Activated T-cell treated with anti-CD3 and anti-CD28 coated beads, Interleukin-2, amount 50 U/mL, for 48 hours (primary cell): ENCODE measurements at places on chromosomes 4 and X.

DNA sequence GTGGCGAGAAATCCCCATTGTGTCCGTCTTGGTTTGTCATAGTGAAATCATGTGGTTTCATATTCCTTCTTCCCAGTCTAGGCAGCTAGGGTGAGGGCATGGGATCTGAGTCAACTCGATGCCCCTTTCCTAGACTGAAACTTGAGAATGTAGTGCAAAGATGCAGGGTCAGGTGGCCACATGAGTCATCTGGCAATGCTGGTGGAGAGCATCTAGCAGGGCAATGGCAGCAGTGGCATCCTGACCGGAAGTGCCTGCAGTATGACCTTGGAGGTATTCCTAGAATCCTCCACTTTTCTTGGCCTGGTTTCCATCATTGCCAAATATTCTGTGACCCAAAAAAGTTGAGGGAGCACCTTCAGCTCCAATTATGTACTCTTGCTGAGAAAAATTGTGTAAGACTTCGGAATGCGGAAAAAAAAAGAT, 39.1 kb upstream of the TMEM184C start:
- no peak for DNase-seq

DNA sequence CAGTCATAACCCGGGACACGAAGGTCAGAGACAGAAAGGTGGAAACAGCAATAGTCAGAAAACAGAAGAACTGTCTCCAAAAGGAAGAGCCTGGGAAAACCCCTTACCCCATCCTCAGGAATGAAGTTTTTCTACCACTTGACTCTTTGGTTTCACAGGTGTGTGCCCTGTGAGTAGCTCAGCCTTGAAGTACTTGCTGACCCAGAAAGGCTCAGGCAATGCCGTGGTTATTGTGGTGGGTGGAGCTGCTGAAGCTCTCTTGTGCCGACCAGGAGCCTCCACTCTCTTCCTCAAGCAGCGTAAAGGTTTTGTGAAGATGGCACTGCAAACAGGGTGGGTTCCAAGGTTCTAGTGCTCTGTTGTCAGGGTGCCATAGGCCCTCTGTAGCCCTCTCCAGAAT, 24.4 kb downstream of the DGAT2L6 start:
- no peak for DNase-seq

DNA sequence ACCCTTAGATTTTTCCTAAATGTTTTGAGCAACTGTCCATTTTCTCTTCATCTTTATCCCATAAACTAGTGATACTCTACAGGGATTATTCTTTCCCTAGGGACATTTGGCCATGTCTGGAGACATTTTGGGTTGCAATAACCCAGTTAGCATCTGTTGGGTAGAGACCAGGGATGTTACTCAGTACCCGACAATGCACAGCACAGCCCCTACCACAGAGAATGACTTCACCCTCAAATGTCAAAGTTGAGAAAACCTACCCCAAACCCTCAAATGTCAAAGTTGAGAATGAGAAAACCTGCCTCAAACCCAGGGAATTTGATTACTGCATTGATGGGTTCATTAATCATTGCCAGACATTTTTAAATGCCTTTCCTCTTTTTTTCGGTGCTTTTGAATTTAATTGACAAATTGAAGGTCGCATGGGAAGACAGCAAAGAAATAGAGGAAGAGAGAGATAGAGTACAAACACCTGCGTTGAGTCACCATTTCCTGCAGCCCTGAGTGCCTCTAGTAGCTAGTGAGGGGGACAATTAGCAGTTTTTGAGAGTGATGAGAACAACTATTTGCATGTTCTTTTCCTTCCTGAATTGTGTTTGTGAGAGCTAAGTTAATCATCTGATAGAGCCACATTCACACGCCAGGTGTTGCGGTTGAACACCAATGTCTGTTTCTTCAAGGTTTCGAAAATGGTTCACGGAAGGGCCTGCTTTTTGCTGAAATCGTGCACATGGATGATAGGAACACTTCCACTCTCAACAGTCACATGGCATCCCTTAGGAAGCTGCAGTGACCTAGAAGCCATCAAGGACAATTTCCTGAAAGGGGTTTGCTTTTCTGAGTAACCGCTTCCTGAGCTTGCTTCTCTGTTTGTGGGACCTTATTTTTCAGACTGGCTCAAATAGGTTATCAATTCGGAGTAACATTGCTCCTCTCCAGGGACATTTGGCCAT, 203.9 kb upstream of the VCX3A start:
- no peak for DNase-seq

GRCh38 chrX:136714626-136715599, 65.8 kb downstream of the ARHGEF6 start:
- no peak for DNase-seq

DNA sequence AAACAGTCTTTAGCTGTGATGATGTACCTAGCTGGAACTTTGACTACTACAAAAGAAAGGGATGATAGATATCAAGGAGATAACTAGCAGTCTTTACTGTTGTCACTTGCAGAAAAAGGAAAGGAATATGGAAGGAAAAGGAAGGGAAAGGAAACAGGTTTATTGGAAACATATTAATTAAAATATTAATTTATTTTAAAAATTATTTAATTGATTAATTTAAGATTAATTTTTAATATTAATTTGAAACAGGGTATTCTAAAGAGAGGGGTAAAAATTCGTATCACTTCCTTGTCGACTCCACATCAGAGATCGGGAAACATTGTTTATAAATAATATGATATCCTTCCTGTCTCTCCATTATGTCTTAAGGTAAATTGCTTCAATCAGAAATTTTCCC, 186.5 kb upstream of the IL15 start:
- DNase-seq, result no peak

DNA sequence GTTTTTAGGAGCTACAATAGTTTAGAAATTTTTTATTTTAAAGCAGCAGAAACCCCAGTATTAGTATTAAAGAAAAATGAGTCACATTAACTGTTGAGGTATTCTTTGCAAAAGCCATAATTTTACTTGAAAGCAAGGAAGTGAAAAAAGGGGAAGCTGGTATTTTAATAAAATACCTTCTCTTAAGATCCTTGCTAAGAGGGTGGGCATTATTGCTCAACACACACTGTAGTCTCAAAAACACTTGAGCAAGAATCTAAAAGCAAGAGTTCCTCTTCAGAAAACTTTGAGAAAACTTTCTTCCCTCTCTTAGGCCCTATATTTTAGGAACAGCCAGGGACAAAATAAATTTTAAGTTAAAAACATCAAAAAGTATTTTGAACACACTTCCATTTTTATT, 259.4 kb upstream of the DIAPH2 start:
- no peak for DNase-seq

DNA sequence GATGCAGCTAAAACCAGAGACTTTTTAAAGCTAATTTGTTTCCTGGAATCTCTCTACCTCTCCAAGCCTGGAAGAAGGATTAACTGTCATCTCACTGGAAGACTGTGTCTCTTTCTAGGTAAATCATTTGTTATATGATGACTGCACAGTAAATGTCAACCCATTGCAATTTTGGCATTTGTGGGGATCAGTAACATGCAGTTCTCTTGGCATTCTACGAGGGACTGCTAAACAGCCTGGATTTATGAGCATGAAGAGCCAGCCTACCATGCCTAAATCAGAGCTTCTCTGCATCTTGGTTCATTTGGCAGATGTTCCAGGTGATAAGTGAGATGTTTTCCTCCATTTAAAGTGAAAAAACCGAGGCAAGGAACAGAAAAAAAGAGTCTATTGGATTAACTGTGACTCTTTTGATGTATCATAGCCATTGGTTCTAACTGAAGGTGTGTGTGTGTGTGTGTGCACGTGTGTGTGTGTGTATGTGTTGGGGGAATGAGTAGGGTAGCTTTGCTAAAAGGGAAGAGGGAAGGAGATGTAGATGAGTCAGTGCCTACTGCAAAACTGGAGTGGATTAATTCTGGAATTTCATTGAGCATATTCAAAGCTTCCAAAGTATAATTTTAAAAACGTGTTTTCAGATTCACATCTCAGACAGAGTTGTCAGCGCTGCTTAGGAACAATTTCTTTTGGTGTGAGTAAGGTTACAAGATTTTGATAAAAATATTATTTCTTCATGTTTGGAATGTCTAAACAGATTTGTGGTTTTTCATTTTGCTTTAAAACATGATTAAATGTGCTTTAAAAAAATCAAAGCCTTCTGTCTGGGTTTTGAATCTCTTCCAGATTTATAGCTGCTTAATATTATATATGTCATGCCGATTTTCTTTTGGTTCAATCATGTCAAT, 123.2 kb upstream of the LNX1 start:
- DNase-seq, result no peak

DNA sequence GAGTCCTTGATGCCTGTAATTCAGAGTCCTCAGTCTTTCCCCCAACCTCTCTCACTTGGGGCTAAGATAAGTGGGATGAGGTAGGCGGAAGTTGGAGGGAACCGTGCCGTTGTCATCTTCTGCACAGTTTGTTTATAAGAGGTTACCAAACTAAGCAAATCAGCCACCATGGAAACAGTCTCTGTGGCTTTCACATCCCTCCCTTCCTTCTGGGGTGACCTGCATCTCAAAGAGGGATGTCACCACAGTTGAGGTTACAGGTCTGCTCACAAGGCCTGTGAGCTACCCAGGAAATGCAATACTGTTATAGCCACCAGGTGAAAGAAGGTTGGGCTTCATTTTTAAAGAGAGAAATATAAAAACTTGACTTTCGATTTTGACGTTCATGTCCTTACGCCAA, 26.3 kb downstream of the RTL5 start:
- no peak for DNase-seq

GRCh38 chr4:5941601-5942000, 48.7 kb upstream of the CRMP1 start:
- no peak for DNase-seq
